ENCODE measurements at places on chromosomes 16 and 17.

GRCh38 chr17:77834170-77835115, 124.1 kb upstream of the TNRC6C start:
- H3K27me3 ChIP-seq: no peaks in the 10 kb centered on the region
- H3K4me3 ChIP-seq: no peak overlapping the region
- peaks cover 32% of the 10 kb centered on the region for H3K4me1 ChIP-seq
- H3K27ac ChIP-seq: no peak overlapping the region
- no peak for DNase-seq

DNA sequence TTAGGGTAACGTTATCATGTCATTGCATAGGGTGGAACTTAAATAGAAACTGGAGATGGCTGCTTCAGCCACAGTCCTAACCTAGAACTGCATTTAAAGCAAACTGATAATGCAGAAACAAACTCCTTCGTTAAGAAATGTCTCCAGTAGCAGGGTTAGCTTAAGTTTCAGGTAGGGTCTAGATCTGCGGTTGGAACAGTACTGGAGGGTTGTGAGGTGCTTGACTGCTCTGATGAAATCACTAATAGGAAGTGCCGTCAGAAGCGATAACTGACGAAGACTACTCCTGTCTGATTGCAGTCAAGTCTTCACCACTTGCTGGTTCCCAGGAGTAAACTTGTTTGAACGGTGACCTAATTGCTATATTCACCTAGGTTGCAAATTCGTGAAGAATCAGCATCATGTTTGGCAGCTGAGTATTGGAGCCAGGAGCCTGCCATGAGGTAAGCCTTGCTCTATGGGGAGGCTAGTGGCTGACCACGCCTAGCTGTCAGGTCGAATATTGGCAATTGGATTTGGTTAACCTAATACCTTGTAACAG, 24.5 kb downstream of the TRPV2 start:
- H3K27ac ChIP-seq: peak overlapping the region; percentile 94
- peaks cover 45% of the 10 kb centered on the region for H3K4me1 ChIP-seq
- peaks cover 19% of the 10 kb centered on the region for H3K36me3 ChIP-seq
- peak overlapping the region; percentile 95 for H3K4me3 ChIP-seq
- peak; percentile 91 for DNase-seq

DNA sequence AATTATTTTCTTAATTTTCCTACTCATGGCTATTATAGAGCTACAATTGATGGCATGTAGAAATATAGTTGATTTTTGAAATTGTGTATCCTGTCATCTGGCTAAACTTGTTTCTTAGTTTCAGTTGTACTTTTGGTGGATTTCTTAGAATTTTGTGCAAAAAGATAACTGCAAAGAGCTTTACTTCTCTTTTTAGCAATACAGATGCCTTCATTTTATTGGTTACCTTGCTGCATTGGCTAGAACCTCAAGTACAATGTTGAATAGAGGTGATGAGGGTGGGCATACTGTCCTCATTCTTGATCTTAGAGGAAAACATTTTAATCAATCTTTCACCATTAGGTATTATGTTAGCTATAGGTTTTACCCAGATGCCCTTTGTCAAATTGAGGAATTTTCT, 67.9 kb downstream of the METRNL start:
- no peak overlapping the region for H3K4me3 ChIP-seq

DNA sequence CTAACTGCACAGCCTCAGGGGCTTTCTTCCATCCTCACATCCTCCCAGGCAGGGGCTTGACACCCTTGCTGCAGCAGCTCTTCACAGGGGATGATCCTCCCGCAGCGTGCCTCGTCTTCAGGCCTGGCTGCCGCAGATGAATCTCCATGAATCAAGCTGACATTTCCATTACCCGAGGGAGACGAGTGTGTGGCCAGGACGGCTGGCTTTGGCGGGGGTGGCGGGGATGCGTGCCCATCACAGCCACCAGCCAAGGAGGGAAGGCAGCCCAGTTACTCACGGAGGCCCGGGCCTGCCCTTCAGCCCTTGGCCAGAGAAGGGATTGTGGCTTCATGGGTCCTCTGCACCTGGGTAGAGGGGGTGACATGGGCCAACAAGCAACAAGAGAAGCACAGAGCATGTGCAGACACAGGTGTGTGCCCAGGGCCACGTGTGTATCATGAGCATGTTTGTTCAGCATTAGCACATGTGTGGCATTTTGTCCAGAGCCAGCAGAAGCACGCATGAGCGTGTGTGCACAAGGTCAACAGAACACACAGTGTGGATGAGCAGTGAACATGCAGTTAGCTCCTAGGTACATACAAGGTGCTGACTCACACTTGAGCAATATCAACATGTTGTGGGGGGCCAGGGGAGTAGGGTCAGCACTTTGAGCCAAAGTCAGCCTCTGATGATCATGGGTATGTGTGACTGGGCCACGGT, 236.4 kb downstream of the KATNIP start:
- H3K4me1 ChIP-seq: no peaks in the 10 kb centered on the region
- no peaks in the 10 kb centered on the region for H3K27me3 ChIP-seq
- H3K27ac ChIP-seq: no peak overlapping the region
- no peak overlapping the region for H3K4me3 ChIP-seq
- no peaks in the 10 kb centered on the region for H3K36me3 ChIP-seq

- no peak overlapping the region for H3K27ac ChIP-seq
- H3K4me1 ChIP-seq: no peaks in the 10 kb centered on the region
- no peak for DNase-seq
- no peak overlapping the region for H3K4me3 ChIP-seq
These were observed 234.6 kb upstream of the CDH5 start for GRCh38 chr16:66131895-66132294.

DNA sequence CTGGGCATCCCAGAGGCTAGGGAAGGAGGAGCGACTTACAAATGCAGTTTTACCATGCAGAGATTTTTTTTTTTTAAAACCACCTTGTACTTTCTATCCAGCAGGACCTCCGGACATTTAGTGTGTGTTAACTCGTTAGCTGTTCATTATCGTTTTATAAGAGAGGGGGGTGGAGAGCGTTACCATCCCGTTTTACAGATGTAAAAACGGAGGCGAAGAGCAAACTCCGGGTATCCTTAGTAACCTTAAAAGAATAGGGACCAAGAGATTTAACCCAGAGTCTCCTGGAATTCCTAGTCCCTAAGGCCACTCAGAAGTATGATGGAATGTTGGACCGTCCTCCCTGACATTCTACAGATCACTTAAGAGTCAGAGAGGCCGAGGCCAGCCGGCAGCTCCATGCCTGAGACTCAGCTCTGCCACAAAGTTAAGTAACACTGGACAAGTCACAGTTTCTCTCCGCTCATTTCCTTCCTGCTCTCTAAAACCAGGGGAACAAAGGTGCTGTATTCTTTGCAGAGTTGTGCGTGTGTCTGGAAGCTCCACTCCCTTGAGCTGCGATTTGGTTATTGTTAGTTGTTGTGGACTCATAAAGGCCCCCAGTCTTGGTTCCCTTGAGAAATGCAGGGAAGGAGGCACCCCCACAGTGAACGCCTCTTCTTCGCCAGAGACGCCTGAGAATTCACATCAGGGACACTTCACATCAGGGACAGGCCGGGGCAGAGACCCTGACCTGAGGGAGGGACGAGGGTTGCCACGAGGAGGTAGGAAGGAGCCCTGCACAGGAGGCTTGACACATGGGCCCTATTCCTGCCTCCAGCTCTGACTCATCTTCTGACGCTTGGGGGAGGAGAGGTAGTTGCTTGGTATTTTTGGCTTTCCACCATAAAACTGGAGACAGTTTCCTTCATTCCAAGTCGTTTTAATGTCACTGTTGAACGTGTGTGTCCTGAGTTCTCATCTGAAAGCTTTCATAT, 1.2 kb downstream of the DUSP14 start:
- peak overlapping the region; percentile 17 for H3K27ac ChIP-seq
- no peaks in the 10 kb centered on the region for H3K27me3 ChIP-seq
- H3K4me1 ChIP-seq: peaks cover 26% of the 10 kb centered on the region
- no peaks in the 10 kb centered on the region for H3K36me3 ChIP-seq
- no peak for DNase-seq

DNA sequence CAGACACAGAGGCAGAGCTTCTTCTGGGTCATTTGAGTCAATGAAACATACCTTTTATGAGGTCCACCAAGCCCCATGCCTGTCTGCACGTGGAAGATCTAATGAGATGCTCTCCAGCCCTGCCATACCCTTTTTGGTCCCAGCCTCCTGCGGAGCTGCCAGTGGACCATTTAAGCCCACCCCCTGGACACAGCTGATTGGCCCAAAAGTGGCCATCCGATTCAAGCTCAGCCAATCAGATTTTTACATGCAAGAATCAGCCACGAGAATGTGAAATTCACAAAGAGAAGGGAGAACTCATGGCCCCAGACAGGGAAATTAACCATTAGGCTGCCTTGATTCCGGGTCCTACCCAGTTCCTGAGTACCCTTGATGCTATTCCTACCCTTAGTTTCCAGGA, 231.0 kb upstream of the EEF2KMT start:
- no peaks in the 10 kb centered on the region for H3K27me3 ChIP-seq
- no peaks in the 10 kb centered on the region for H3K4me1 ChIP-seq
- H3K27ac ChIP-seq: no peak overlapping the region
- no peak overlapping the region for H3K4me3 ChIP-seq
- no peaks in the 10 kb centered on the region for H3K36me3 ChIP-seq
- DNase-seq: no peak

DNA sequence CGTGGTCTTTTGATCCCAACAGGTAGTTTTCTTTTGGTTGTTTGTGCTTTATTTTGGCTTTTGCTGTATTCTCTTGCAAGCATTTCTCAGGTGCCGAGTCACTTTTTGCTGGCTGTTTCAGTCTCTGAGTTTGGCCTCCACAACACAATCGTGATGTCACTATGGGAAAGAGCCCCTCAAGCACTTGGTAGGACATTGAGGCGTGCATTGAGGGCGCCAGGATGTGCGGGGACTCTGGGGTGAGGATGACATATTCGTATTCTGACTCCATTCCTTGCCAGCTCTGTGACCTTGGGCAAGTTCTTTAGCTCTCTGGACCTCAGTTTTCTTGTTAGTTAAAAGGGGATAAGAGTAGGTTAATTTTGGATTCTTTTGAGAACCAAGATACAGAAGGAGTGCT, 13.0 kb downstream of the KSR1 start:
- no peaks in the 10 kb centered on the region for H3K36me3 ChIP-seq
- DNase-seq: no peak
- H3K27me3 ChIP-seq: no peaks in the 10 kb centered on the region
- H3K4me3 ChIP-seq: no peak overlapping the region

GRCh38 chr17:18161207-18162145, 22.2 kb upstream of the ALKBH5 start:
- no peaks in the 10 kb centered on the region for H3K27me3 ChIP-seq
- peaks cover 11% of the 10 kb centered on the region for H3K4me1 ChIP-seq
- no peaks in the 10 kb centered on the region for H3K36me3 ChIP-seq

- H3K27ac ChIP-seq: no peak overlapping the region
- no peaks in the 10 kb centered on the region for H3K27me3 ChIP-seq
- no peaks in the 10 kb centered on the region for H3K4me1 ChIP-seq
- no peak for DNase-seq
- H3K4me3 ChIP-seq: no peak overlapping the region
These were observed 80.3 kb downstream of the TRIM37 start for GRCh38 chr17:59026176-59026939.

- peak overlapping the region; percentile 76 for H3K4me3 ChIP-seq
- peaks cover 22% of the 10 kb centered on the region for H3K4me1 ChIP-seq
These were observed 31.0 kb upstream of the ARL4D start for GRCh38 chr17:43367737-43368242.

GRCh38 chr16:8229011-8229520, 361.2 kb downstream of the TMEM114 start:
- no peaks in the 10 kb centered on the region for H3K27me3 ChIP-seq
- no peaks in the 10 kb centered on the region for H3K36me3 ChIP-seq
- H3K4me3 ChIP-seq: no peak overlapping the region
- no peak for DNase-seq

- H3K27ac ChIP-seq: no peak overlapping the region
- no peak overlapping the region for H3K4me3 ChIP-seq
- no peaks in the 10 kb centered on the region for H3K36me3 ChIP-seq
- no peaks in the 10 kb centered on the region for H3K27me3 ChIP-seq
These were observed 25.5 kb downstream of the RAB11FIP3 start for GRCh38 chr16:450785-451512.

GRCh38 chr16:86595983-86596605, 17.7 kb downstream of the FOXL1 start:
- DNase-seq: no peak
- H3K27ac ChIP-seq: no peak overlapping the region
- no peaks in the 10 kb centered on the region for H3K36me3 ChIP-seq
- no peaks in the 10 kb centered on the region for H3K27me3 ChIP-seq

DNA sequence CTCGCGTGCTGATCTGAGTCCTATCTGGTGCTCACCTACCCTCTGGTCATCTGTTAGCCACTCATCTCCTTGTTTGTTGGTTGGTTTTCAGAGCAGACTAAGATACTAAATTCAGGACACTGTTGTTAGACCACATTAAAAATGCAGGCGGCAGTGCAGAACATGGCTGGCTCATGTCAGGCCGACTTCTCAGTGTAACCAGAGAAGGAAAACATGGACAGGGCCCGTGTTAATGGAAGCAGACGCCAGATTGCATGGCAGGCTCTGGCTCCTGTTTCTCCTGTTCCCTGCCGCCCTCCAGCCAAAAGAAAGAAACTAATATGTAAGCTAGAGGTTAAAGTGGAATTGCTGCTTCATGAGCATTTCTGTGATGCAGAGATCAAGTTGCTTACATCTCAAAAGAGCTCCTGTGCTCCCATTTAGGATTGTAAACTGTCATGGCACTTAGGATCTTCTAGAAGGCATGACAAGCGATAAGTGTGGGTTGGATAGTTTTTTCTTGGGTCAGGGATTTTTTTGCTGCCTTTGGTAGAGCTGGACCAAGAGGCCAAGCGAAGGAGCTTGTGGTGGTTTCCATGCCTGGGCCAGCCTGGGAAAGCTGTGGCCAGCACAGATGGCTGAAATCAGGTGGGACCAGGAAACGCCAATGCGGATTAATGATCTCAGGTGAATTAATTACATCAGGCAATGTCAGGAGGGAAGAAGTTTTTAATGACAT, 56.1 kb downstream of the YPEL2 start:
- no peaks in the 10 kb centered on the region for H3K27me3 ChIP-seq
- H3K36me3 ChIP-seq: peaks cover 12% of the 10 kb centered on the region
- no peaks in the 10 kb centered on the region for H3K4me1 ChIP-seq
- no peak for DNase-seq

- H3K4me3 ChIP-seq: no peak overlapping the region
- H3K36me3 ChIP-seq: peaks cover 6% of the 10 kb centered on the region
- no peak for DNase-seq
These were observed 43.1 kb upstream of the AMZ2 start for GRCh38 chr17:68204736-68205135.

DNA sequence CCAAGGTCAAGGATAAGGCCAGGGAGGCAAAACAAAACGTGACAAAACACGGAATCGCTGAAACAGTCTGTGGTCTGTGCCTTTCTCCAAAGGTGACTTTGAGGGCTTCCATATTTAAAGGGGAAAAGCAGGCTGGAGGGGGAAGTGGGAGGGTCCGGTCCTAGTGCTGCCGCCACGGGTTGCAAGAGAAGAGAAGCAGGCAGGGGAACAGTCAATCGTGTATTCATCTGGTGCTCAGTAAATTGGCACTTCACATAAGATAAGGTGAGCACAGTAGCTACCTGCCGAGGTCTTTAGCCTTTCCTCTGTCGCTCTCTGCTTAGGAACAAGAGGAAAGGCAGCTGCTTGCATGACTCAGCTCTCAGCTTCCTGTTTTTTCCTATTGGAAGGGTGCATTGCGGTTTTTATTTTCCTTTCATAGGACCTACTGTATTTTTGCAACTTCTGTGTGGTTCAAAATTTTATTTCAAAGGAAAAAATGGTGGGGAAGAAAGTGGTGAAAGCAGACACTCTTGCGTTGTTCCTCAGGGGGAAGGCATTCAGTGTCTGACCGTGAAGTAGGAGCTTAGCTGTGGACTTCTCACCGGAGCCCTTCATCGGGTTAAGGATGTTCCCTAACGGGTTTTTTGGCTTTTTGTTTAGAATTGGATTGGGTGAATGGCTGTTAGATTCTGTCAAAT, 7.1 kb upstream of the LGALS3BP start:
- no peak overlapping the region for H3K4me3 ChIP-seq
- H3K36me3 ChIP-seq: peaks cover 5% of the 10 kb centered on the region
- DNase-seq: no peak
- H3K27ac ChIP-seq: no peak overlapping the region
- peaks cover 18% of the 10 kb centered on the region for H3K4me1 ChIP-seq
- no peaks in the 10 kb centered on the region for H3K27me3 ChIP-seq

Measured in CD4-positive, alpha-beta memory T cell (primary cell).